Activated CD4-positive, alpha-beta T cell treated with anti-CD3 and anti-CD28 coated beads, Interleukin-2, amount 50 U/mL, for 48 hours (primary cell): ENCODE measurements at places on chromosomes 7 and 10.
A peak's percentile ranks its signal among the peaks of the same experiment; 100 is the strongest.

- DNase-seq, result peak; percentile 33
Measured at GRCh38 chr7:2710901-2711551, 23.0 kb downstream of the AMZ1 start.

DNA sequence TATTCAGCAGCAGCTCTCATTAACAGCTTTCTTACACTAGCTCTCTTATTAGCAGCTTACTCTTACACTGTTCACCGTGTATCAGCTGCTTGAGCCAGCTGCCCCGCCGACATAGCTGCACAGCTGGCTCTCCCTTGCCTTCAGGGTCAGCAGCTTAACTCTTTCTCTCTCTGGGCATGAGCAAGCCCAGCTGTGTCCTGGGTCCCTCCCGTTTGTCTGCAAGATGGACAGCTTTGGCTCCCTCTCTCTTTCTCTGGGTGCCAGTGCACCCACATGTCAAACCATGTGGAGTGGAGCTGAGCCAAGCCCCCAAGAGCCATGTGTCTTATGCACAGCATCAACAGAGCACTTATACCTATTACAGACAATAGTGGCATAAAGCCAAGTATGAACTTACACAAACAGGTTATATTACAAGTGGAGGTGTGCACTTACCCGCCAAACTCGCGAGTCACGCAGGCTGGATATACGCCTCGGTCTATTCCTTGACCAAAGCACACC lies 35.7 kb upstream of the MTPAP start:
- no peak for DNase-seq

GRCh38 chr10:91813251-91813650 lies 15.0 kb downstream of the TNKS2 start:
- DNase-seq, result no peak

GRCh38 chr7:47949703-47950102 lies 1.4 kb upstream of the PKD1L1 start:
- DNase-seq, result no peak

- DNase-seq, result no peak
Measured at GRCh38 chr10:97570789-97571471, 1.6 kb upstream of the ANKRD2 start.

GRCh38 chr7:19051767-19052375 lies 65.6 kb downstream of the TWIST1 start:
- peak; percentile 41 for DNase-seq

- DNase-seq, result no peak
Measured at GRCh38 chr10:92091965-92092364, 168.4 kb downstream of the BTAF1 start.

- DNase-seq, result no peak
Measured at GRCh38 chr7:153887749-153888569, 164.2 kb upstream of the DPP6 start.

DNA sequence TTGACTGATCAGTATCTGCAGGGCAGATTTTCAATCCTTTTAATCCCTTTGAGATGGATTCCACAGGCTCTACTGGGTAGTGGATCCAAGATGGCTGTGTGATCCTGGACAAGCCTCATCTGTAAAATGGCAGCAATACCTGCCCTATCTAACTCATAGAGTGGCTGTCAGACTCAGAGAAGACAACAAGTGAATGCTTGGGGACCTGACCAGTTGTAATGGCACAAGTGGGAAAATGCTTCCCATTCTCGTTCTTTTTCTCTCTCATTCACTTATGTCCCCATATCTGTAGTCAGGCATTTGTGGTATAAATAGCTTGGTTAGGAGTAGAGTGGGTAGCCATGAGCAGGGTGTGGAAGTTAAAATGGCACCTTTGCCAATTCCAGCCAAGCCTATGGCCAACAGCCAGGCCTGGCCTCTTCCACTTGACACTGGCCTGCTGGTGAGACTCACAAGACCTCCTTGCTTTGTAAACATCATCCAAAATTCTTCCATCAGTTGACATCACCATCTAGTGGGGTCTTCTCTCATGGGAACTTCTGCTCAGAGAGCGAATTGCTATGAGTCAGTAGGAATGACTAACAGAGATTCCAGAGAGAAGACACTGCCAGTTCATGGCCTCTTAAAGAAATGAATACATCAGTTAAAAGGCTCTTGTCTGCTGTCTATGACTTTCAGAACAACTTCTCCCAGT lies 150.1 kb downstream of the PLPP4 start:
- no peak for DNase-seq

DNA sequence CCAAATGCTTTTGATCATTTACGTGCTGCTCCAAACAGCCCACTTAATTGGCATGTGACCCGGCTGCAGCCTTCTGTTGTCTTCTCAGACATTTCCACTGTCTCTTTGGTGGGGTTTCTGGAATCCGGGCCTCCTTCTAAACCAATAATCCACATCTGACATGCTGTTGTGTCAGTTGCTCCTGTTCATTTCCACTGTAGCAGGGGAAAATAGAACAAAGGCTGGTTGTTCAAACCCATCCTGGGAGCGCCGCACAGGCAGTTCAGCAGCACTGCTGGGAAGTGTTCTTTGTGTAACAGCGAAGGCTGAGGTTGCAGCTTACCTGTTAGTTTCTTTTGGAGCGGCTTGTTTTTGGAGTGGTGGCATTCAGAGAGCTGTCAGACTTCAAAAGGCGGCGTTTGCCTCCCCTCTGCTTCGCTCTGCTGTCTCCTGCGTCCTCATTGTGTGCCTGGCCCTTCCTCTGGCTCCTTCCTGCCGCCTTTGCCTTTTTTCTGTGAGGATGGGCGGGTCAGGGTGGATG lies 149.4 kb downstream of the SNX10 start:
- no peak for DNase-seq

DNA sequence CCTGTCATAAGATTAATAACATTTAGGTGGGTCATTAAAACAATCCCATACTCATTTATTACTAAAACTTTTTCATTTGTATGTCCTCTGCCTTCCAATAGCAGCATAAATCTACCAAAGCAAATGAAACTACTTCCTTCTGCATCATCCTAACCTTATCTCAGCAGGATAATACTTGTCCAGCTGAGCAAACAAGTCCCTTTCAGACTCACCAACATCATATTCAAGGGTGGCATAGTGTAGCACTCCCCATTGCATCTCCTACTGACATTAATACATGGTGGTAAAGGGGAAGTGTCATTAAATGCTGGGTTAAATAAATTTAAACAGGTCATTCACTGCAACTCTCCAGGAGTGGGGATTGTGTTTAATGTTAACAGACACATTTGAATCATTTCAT lies 3.4 kb upstream of the MINDY3 start:
- DNase-seq, result no peak

GRCh38 chr7:41193738-41194282 lies 509.1 kb downstream of the INHBA start:
- no peak for DNase-seq

DNA sequence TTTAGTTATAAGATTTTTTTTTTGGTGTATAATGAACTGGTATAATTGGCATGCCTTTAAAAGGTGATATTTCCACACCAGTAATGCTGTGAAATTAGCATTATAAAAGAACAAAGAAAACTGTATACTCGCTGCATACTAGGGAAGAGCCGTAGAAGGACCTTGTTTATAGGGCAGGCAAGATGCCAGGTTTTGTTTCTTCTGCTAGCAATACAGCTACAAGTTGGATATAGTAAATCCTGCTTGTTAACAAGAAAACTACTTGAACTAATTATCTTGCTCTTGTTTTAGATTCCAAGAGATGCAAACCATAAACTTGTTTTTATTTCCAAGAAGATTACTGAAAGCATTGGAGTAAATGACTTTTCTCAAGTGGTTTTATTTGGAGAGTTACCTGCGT lies 1.9 kb downstream of the DNAH11 start:
- no peak for DNase-seq

DNA sequence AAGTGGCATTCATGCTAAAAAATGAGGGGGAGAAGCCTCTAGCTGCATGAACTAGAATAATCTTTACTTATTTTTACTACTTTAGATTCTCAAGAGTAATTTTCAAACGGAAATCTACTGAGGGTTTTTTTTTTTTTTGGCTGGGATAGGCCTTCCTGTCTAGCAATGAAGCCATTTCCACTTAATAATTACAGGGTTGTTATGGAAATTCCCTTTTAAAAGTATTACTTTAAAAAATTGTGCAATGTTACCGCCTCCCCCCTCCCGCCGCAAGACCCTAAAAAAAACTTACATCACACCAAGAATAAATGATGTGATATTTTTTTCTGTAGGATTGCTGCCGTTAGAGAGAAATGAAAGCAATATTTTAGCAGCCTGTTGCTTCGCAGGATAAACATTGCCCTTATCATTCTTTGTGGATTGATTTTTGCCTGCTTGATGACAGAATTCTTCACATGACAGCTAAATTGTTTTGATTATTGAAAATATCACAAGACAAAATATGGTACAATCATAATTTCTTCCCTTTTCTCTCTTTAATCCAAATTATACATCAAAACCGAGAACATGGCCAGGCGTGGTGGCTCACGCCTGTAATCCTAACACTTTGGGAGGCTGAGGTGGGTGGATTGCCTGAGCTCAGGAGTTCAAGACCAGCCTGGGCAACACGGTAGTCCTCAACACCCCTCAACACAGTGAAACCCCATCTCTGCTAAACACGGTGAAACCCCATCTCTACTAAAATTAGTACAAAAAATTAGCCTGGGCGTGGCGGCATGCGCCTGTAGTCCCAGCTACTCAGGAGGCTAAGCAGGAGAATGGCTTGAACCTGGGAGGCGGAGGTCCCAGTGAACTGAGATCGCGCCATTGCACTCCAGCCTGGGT lies 32.8 kb downstream of the ARL4A start:
- DNase-seq, result no peak

DNA sequence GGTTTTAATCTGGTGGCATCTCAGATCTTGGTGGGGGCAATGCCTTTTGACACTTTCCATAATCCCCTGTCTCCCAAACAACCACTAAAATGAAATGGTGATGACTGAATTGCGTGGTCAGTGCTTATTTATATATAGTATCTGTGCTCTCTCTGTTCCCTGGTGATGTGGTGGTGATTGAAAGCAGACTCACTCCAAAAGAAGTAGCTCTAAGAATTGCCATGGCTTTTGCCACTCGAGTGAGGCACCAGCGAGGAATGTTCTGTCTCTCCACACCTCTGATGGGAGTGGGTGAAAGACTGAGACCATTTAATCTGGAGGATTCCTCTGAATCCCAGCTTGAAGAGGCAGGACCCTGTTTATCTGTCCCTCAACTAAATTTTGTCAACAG lies 2.8 kb downstream of the DUSP5 start:
- no peak for DNase-seq

GRCh38 chr10:110458266-110458920 lies 39.3 kb upstream of the DUSP5 start:
- DNase-seq, result no peak

DNA sequence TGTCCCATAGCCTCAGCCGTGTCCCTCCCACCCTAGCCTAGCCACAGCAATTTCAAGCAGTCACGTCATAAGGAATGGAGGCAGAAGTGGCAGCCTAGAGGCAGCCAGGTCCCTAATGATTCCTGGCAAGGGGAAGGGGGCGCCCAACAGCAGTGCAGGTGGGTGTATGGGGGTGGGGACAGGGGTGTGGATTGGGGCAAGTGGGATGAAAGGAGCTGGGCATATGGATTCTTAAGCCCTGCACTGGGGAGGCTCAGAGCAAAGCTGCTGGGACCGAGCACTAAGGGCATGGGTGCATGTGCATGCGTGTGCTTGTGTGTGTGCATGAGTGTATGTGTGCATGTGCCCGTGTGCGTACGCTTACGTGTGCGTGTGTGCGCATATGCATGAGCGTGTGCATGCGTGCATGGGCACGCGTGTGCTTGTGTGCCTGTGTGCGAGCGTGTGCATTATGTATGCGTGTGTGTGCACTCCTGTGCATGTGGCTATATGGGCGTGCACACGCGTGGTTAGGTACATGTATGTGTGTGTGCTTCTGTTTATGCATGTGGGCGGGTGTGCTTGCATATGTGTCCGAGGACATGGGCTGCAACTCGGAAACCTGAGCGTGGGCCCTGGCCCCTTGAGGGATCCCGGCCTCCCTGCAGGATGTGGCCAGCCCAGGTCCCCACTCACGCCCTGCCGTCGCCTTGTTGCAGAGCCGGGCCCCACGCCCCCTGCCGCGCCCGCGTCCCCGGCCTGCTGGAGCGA lies 34.1 kb downstream of the SH2B2 start:
- no peak for DNase-seq

DNA sequence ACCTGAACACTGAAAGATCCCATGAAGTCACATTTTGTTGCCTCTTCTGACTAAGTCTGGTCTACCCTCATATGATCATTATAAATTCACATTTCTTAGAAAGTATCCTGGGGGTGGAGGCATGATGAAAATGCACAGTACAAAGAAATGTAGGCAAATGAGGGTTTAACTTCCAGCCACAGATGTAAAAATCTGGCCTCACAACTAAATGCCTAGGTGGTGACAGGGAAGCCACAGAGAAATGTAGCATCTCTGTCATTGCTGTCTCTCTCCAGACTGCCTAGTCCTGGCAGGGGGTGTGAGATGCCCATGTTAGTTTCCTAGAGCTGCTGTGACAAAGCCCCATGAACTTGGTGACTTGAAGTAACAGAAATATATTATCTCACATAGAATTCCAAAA lies 395.9 kb downstream of the SORCS3 start:
- DNase-seq, result no peak

GRCh38 chr7:44161371-44161770 lies 20.2 kb upstream of the MYL7 start:
- no peak for DNase-seq

GRCh38 chr7:104794154-104794553 lies 219.9 kb upstream of the KMT2E start:
- DNase-seq, result no peak

DNA sequence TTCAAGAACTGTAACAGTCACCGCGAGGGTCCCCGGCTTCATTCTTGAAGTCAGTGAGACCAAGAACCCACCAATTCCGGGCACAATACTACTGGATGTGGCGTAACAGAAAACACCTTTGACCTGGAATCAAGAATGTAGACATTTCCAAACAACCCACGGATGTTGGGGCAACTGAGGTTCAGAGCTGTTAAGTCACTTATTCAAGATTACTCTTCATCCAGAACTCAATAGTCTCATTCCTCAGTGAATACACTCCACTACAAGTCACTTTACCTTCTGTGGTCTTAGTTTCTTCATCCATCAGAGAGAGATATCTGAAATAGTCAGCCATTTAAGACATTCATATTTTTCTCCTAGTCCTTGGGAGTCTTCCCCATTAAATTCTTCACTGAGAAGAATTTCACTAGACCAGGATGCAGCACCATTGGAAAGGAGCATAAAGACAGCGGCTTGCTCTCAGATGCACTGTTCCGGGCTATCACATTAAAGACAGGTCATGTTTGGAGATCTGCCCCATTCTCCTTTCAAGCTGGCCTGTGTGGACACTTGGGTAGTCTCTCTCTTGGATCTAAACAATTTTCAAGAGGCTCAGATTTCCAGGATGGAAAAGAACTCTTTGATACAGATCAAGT lies 32.3 kb upstream of the ARID5B start:
- no peak for DNase-seq

GRCh38 chr7:81143856-81144255 lies 225.0 kb upstream of the SEMA3C start:
- DNase-seq, result no peak

GRCh38 chr7:146115851-146116520 lies 615 bp upstream of the CNTNAP2 start:
- DNase-seq, result peak; percentile 38

DNA sequence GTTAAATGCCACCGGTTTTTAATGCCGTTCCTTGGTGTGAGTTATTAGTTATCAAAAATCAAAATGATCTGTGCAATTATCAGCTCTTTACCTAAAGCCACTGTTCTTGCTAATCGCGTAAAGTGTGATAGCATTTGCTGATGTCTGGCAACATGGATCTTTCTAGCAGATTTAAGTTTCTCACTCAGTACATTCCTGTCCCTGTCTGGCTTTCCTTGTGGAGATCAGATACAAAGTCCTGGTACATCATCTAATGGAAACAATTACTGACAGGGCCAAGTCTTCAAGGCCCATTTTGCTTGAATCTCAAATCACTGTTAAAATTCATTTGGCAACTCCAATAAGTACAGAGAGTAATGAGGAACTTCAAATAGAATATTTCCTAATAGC lies 755.7 kb downstream of the AUTS2 start:
- DNase-seq, result no peak
